ENCODE measurements at places on chromosomes 16 and 17. TPM values are rescaled to one million over a fixed set of nuclear protein-coding genes. Genes with fewer than 3 reads are reported as not detected.

GRCh38 chr17:61700252-61700651, 109.2 kb upstream of the NACA2 start:
- H3K4me1 ChIP-seq, result no peaks in the 10 kb centered on the region
- no peak overlapping the region for H3K27ac ChIP-seq
- H3K27me3 ChIP-seq, result no peaks in the 10 kb centered on the region
- no peak overlapping the region for H3K4me3 ChIP-seq

- DNase-seq, result no peak
- H3K36me3 ChIP-seq, result peaks cover 9% of the 10 kb centered on the region
These were observed 13.6 kb downstream of the GNA13 start for GRCh38 chr17:65042946-65043345.

GRCh38 chr17:40516581-40517285, 15.3 kb upstream of the TNS4 start:
- DNase-seq, result peak; percentile 62
- H3K27ac ChIP-seq, result peak overlapping the region; percentile 83
- no peaks in the 10 kb centered on the region for H3K27me3 ChIP-seq
- H3K36me3 ChIP-seq, result no peaks in the 10 kb centered on the region
- H3K4me1 ChIP-seq, result peaks cover 81% of the 10 kb centered on the region

GRCh38 chr17:859824-860195, 77.7 kb downstream of the MRM3 start:
- H3K36me3 ChIP-seq, result no peaks in the 10 kb centered on the region
- no peak overlapping the region for H3K4me3 ChIP-seq
- peaks cover 14% of the 10 kb centered on the region for H3K4me1 ChIP-seq
- H3K27ac ChIP-seq, result no peak overlapping the region
- DNase-seq, result no peak

GRCh38 chr16:4301177-4301576, 14.7 kb upstream of the GLIS2 start:
- no peaks in the 10 kb centered on the region for H3K36me3 ChIP-seq
- no peak for DNase-seq
- H3K4me3 ChIP-seq, result no peak overlapping the region
- no peaks in the 10 kb centered on the region for H3K27me3 ChIP-seq
- peak overlapping the region; percentile 99 for H3K27ac ChIP-seq

GRCh38 chr17:75832164-75832651, 12.0 kb downstream of the UNC13D start:
- H3K27me3 ChIP-seq, result no peaks in the 10 kb centered on the region
- no peak for DNase-seq
- 0 out of 2 replicates have a peak, but pooled peaks cover 3% of the 10 kb centered on the region for H3K4me1 ChIP-seq
- H3K4me3 ChIP-seq, result no peak overlapping the region
- H3K36me3 ChIP-seq, result no peaks in the 10 kb centered on the region

DNA sequence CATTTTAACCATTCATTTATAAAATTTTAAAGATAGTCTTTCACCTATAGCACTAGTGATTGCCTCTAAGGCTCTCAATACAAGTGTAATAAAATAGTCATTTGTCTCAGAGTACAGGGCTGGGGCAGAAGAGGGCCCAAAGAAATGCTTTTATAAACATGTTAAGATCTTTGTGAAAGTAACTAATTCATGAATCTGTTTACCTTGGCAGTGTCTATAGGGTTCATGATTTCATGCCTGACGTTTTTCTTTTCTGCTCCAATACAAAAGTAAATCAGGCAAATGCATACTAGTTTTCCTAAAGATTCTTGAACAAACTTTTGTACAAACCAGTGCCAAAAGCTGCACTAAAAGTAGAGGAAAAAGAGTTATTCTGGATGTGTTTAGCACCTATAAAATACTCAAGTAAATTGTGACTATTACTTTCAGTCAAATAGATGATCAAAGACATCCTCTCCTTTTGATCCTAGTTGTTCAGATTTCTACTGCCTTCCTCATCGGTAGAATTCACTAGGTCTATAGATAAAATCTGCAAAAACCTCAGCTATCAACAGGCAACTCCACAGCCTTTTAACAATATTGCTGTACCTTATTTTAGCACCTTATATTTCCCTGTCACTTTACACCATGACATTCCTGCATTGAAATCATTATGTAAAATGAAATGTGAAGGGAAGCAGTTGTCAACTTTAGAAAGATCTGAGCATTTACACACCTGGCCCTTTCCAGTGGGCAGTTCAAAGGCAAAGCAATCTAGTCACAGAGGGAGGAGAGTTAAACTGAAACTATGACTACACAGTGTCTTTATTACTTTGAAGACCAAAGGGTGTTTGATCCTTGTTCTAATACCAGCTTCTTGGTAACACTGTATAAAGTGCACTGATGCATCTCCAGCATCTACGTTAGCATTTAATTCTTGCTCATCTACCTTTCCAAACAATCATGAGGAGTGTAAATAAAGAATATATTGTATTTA, 100.0 kb upstream of the MED13 start:
- H3K27me3 ChIP-seq, result no peaks in the 10 kb centered on the region
- peaks cover 43% of the 10 kb centered on the region for H3K4me1 ChIP-seq
- peak overlapping the region; percentile 11 for H3K4me3 ChIP-seq
- DNase-seq, result peak; percentile 83
- H3K27ac ChIP-seq, result peak overlapping the region; percentile 51

DNA sequence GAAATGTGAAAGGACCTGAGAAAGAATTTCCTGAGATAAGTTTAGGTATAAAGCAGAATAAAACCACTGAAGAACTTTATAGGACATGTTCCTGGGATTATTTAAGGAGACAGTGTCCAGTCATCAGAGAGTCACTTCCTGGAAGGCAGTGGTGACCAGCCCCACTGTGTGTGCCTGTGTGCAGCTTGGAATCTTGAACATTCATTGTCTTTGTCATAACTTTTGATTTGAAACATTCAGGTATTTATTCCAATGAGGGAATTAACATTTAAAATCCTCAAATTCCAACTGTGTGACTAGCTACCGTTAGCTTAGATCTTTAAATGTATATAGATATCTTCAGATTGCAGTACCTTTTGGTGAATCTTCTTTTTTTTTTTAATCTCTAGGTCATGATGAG, 61.7 kb upstream of the MRC2 start:
- no peak for DNase-seq
- no peak overlapping the region for H3K4me3 ChIP-seq
- H3K36me3 ChIP-seq, result peaks cover 9% of the 10 kb centered on the region

DNA sequence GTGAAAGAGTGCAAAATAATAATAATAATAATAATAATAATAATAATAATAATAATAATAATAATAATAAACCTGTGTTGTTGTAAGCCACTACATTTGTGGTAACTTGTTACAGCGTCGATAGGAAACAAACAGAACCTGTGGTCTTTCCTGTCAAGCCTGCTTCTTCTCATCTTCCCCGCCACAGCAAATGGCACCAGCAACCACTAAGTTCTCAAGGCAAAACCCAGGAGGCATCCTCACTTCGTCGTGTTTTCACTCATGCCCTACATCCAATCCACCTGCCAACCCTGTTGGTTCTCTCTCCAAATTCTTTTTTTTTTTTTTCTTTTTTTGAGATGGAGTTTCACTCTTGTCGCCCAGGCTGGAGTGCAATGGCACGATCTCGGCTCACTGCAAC, 34.2 kb downstream of the ITGAE start:
- no peaks in the 10 kb centered on the region for H3K4me1 ChIP-seq
- no peaks in the 10 kb centered on the region for H3K27me3 ChIP-seq
- no peak for DNase-seq

- peak overlapping the region; percentile 0 for H3K4me3 ChIP-seq
- peak; percentile 81 for DNase-seq
- H3K27me3 ChIP-seq, result no peaks in the 10 kb centered on the region
- H3K36me3 ChIP-seq, result no peaks in the 10 kb centered on the region
These were observed 4.1 kb downstream of the MGAT5B start for GRCh38 chr17:76872221-76872873.

DNA sequence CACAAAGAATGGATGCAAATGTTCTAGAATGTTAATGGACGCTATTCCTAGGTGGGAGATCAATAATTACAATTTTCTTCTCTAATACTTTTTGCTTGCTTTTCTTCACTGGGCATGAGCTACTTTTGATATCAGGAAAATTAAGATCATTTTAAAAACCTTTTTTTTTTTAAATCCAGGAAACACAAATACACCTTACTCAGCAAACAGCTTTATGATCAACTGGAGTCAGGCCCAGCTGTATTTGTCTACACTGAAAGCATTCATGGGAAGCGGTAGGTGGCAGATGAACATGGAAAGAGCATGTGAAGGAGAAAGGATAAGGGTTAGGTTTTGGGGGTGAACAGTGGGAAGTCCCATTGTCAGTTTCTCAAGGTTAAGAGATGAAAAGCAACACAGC, 97.8 kb downstream of the WDR59 start:
- no peaks in the 10 kb centered on the region for H3K4me1 ChIP-seq
- no peak for DNase-seq
- peaks cover 18% of the 10 kb centered on the region for H3K36me3 ChIP-seq
- H3K27ac ChIP-seq, result no peak overlapping the region
- no peak overlapping the region for H3K4me3 ChIP-seq

DNA sequence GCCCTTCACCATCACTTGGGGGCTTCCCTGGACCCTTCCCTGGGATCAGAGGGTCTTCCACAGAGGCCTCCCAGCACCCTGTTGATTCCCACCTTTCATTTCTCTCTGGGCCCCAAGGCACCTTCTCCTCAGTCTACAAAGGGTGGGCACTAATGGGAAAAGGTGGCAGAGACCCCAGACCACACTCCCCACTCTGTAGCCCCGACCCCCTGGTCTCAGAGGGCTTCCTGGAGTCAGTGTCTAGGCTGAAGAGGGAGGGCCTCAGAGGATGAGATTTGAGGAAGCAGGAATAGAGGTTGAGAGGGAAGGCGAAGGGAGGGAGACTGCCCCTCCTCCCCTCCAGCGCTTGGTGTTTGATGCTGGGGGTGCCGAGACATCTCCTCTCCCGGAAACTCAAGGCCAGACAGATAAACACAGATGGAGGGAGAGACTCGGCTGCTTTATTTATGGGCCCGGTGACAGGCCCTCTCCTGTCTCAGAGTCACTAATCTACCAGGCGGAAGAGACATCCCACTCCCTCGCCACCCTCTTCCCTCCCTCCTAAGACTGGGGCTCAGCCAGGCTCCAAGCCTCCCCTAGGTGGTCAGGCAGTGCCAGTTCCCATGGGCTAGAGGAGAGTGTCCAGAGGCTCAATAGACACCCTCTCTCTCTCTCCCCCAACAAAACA, 18.5 kb upstream of the SP2 start:
- no peak overlapping the region for H3K4me3 ChIP-seq
- H3K27me3 ChIP-seq, result no peaks in the 10 kb centered on the region
- peaks cover 2% of the 10 kb centered on the region for H3K4me1 ChIP-seq
- no peak for DNase-seq

GRCh38 chr16:65123396-65124211, 1.7 kb upstream of the CDH11 start:
- no peak for DNase-seq
- H3K4me1 ChIP-seq, result no peaks in the 10 kb centered on the region
- H3K27ac ChIP-seq, result no peak overlapping the region
- H3K4me3 ChIP-seq, result no peak overlapping the region
- no peaks in the 10 kb centered on the region for H3K36me3 ChIP-seq

- no peak overlapping the region for H3K27ac ChIP-seq
- no peak for DNase-seq
- no peaks in the 10 kb centered on the region for H3K4me1 ChIP-seq
- H3K4me3 ChIP-seq, result no peak overlapping the region
- H3K36me3 ChIP-seq, result no peaks in the 10 kb centered on the region
These were observed 1.8 kb downstream of the TMIGD1 start for GRCh38 chr17:30332057-30332542.

DNA sequence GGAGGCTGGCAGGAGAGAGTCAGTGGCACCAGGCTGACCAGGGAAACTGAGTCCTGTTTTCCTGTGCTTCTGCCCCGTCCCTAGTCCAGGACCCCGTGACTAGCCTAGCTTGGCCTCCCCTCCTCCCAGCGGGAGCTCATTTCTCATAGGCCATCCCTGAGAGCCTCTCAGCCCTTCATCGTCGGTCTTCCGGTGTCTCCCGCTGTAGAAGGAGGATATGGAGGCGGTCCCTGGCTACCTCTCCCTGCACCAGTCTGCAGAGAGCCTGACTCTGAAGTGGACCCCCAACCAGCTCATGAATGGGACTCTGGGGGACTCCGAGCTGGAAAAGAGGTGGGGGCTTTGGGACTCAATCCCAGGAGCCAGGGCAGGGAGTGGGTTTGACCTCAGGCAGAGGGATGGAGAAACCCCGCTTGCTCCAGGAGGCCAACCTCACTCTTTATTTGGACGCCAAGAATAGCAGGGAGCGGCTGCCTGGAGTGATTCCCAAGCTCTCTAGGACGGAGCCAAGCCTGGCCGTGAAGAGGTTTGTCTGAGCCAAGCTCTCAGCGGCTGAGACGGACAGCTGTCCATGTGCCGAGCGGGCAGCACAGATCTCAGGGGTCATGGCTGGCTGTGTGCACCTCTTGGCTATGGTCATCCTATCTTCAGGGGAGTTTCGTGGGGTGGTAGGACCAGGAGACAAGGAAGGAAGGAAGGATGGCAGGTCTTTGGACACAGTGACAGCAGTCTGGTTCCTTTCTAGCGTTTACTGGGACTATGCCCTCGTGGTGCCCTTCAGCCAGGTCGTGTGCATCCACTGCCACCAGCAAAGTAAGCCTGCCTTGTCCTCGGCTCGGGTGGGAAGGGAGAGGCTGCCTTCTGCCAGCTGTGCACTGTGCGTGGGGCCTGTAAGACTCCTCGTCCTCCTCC, 26.8 kb downstream of the SGSM2 start:
- H3K4me3 ChIP-seq, result no peak overlapping the region
- peaks cover 7% of the 10 kb centered on the region for H3K36me3 ChIP-seq
- peaks cover 16% of the 10 kb centered on the region for H3K4me1 ChIP-seq
- DNase-seq, result no peak

DNA sequence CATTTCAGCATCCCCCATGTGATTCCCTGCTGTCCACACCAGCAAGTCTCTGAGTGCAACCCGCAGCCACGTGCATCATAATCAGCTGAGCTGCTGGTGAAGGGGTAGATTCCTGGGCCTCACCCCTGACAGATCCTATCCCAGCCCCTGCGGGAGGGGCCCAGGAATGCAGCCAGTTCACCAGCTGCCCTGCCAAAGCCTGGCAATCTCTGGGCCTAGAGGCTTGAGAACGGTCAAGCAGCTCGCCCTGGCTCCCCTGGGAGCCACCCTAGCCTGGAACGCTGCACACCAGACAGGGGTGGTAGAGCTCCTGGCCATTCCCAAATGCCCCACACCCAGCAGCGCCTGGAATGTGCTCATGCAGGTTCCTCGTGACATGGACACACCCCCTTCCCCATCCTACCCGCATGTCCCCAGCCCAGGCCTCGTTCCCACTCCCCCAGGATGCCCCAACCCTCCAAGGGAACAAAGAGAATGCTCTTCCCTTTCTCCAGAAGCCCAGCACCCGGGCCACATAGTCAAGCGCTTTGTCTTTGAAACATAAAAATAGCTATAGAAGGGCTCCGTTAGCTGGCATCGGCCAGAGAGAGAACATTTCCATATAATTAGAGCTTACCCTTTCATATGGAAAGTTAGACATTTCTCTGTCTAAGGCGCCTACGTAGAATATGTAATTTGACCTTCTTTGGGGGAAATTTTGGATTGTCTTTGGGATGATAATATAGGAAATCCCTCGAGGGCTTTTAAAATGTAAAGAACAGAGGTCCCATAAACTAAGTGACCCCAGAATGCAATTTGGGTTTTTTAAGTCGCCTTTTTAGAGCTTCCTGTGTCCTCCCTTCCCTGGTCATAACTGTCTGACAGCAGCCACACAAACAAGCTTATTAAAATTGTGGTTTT, 3.4 kb downstream of the CEP295NL start:
- no peak overlapping the region for H3K27ac ChIP-seq
- H3K36me3 ChIP-seq, result no peaks in the 10 kb centered on the region
- DNase-seq, result no peak
- no peaks in the 10 kb centered on the region for H3K27me3 ChIP-seq
- no peak overlapping the region for H3K4me3 ChIP-seq

Gene CDH5
- 0.15 TPM for total RNA-seq

Gene SMIM5
- 0.12 TPM for total RNA-seq

Gene NPIPA2
- total RNA-seq, result 3.1 TPM

Gene MKS1
- total RNA-seq, result 29.8 TPM

Gene KRTAP4-6
- total RNA-seq, result not detected

Gene CCT6B
- total RNA-seq, result 1.1 TPM

Gene CHD9
- 18.9 TPM for total RNA-seq

Gene CHST5
- total RNA-seq, result 0.32 TPM

Gene ABCC12
- total RNA-seq, result not detected

Gene CIAPIN1
- 68.5 TPM for total RNA-seq

Measured in HCT116 (cell line).